ENCODE measurements at places on chromosomes 16 and 17. TPM values are rescaled to one million over a fixed set of nuclear protein-coding genes. Genes with fewer than 3 reads are reported as not detected.

- no peak for DNase-seq
Measured at GRCh38 chr16:4110680-4111079, 5.6 kb downstream of the ADCY9 start.

- peak; percentile 97 for DNase-seq
Measured at GRCh38 chr16:87950765-87951551, at the start of gene BANP. TSS of gene BANP (plus strand) at chr16:87951434. CDS start at chr16:87975116, 23,682 bp downstream.

DNA sequence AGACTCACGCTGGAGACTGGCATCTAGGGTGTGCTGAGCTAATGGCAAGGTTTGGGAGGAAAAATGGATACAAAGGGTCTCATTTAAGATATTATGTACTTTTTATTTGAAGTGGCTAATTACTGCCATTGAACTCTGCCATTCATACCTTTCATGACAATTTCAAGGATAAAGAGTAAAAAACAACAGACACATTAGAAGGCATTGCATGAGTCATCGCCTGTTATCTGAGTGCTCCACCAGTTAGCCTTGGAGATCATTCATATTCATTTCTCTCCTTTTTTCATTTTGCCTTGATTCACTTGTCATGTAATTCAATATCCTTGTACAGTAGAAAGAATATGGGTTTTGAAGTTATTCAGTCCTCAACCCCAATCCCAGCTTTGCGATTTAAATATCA, 109.5 kb downstream of the CDH8 start:
- no peak for DNase-seq

KRTAP2-4 gene
- total RNA-seq, result not detected

GRCh38 chr16:48413272-48413671, 28.1 kb upstream of the SIAH1 start:
- DNase-seq, result no peak

SLC5A10 gene
- not detected for total RNA-seq
